ENCODE measurements at places on chromosomes 4 and X. TPM values are rescaled to one million over a fixed set of nuclear protein-coding genes. Genes with fewer than 3 reads are reported as not detected.
A peak's percentile ranks its signal among the peaks of the same experiment; 100 is the strongest.

DNA sequence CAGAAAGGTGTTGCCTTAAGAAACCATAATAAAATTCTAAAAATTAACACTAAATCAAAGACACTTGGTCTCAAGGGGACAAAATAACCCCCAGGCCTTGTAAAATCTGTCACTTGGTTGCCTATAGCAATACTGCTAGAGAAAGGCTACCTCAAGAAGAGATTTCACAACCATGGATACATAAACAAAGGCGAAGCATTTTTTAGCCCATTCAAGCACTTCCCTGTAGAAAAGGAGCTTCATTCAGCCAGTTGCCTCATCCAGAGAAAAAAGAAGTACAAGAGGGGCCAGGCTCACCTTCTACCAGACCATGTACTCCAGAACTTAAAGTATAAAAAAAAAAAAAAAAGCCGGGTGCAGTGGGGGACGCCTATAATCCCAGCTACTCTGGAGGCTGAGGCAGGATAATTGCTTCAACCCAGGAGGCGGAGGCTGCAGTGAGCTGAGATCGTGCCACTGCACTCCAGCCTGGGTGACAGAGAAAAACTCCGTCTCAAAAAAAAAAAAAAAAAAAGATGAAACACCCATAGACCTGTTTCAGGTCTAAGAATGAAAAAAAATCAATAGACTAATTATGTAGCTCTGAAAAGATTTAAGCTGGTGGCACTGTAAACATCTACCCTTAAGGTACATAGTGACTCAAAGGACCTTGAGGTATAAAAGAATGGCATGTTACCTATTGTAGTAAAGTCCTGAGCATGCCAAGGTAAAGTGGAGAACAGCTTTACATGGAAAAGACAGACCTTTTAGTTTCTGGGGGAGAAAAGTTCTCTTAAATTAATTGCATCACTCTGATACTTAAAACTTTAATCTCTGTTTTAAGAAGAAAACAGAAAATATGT, 18.0 kb downstream of the RUFY3 start:
- no peak overlapping the region for H3K4me3 ChIP-seq
- no peaks in the 10 kb centered on the region for H3K36me3 ChIP-seq
- DNase-seq = no peak
- peaks cover 28% of the 10 kb centered on the region for H3K4me1 ChIP-seq

- H3K27me3 ChIP-seq = no peaks in the 10 kb centered on the region
- no peak for DNase-seq
- peak overlapping the region; percentile 87 for H3K27ac ChIP-seq
- peaks cover 23% of the 10 kb centered on the region for H3K4me1 ChIP-seq
- H3K4me3 ChIP-seq = peak overlapping the region; percentile 57
- H3K36me3 ChIP-seq = peaks cover 2% of the 10 kb centered on the region
These were observed 15.6 kb upstream of the TMEM131L start for GRCh38 chr4:153450544-153450917.

DNA sequence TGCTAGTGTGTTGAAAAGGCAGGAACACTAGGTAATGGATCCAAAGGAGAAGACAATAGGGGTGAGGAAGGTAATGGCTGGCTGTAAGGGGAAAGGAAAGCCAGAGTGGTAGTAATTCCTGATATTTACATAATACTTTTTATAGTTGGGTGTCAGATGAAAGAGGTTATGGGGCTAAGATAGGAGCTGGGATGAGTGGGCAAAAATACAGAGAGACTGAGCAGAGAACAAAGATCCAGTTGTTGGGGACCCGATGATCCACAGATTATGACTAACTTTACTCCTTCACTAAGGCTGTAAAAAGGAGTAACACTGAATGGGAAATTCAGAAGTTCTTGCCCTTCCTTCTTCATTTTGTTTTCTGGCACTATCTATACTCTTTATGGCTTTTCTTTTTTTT, 138.2 kb downstream of the KLHL13 start:
- H3K36me3 ChIP-seq = no peaks in the 10 kb centered on the region
- H3K27me3 ChIP-seq = no peaks in the 10 kb centered on the region
- no peak overlapping the region for H3K27ac ChIP-seq
- H3K4me3 ChIP-seq = no peak overlapping the region
- H3K4me1 ChIP-seq = no peaks in the 10 kb centered on the region
- DNase-seq = no peak

DNA sequence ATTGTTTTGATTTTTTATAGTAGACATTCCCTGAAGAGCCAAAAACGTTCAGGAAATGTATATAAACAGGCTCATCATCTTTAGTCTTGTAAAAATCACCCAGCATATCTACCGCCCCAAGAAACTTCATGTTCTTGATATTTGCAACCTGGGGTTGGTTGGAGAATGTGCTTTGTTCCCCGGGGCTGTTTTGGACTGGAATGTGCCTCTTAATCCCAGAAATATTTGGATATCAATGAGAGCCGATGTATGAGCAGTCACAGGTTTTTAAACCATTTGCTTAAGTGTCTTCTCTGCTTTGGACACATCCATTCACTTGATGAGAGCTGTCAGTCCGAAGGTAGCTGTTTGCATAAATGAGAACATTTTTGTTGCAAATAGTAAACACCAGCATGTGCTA, 449.7 kb downstream of the PCDH7 start:
- H3K27ac ChIP-seq = no peak overlapping the region
- no peaks in the 10 kb centered on the region for H3K36me3 ChIP-seq
- no peak for DNase-seq

GRCh38 chrX:135625995-135626394, 87.4 kb upstream of the CT45A1 start:
- no peak overlapping the region for H3K4me3 ChIP-seq
- no peak overlapping the region for H3K27ac ChIP-seq
- H3K36me3 ChIP-seq = no peaks in the 10 kb centered on the region
- no peak for DNase-seq

CCKAR gene
- total RNA-seq = not detected

PAK3 gene
- total RNA-seq = 0.62 TPM

BEX2 gene
- 17.6 TPM for total RNA-seq

NLRP2B gene
- total RNA-seq = not detected

- no peak overlapping the region for H3K27ac ChIP-seq
- no peak for DNase-seq
- no peaks in the 10 kb centered on the region for H3K36me3 ChIP-seq
- H3K4me1 ChIP-seq = peaks cover 1% of the 10 kb centered on the region
- H3K4me3 ChIP-seq = no peak overlapping the region
- H3K27me3 ChIP-seq = no peaks in the 10 kb centered on the region
These were observed 10.9 kb upstream of the DDX3X start for GRCh38 chrX:41322821-41323603.

TMPRSS11F gene
- not detected for total RNA-seq

- DNase-seq = no peak
- H3K27me3 ChIP-seq = no peaks in the 10 kb centered on the region
- H3K4me1 ChIP-seq = no peaks in the 10 kb centered on the region
- no peaks in the 10 kb centered on the region for H3K36me3 ChIP-seq
- no peak overlapping the region for H3K27ac ChIP-seq
- no peak overlapping the region for H3K4me3 ChIP-seq
These were observed 566.5 kb upstream of the FRG1 start for GRCh38 chr4:189374176-189374575.

POU4F2 gene
- not detected for total RNA-seq

- no peak overlapping the region for H3K27ac ChIP-seq
- no peaks in the 10 kb centered on the region for H3K27me3 ChIP-seq
- H3K36me3 ChIP-seq = peaks cover 4% of the 10 kb centered on the region
- no peaks in the 10 kb centered on the region for H3K4me1 ChIP-seq
These were observed 72.2 kb downstream of the RWDD4 start for GRCh38 chr4:183586824-183587223.

GRCh38 chr4:123484291-123484926, 87.8 kb downstream of the SPRY1 start:
- no peak overlapping the region for H3K27ac ChIP-seq
- peaks cover 2% of the 10 kb centered on the region for H3K36me3 ChIP-seq
- H3K4me1 ChIP-seq = peaks cover 34% of the 10 kb centered on the region
- no peak overlapping the region for H3K4me3 ChIP-seq
- no peaks in the 10 kb centered on the region for H3K27me3 ChIP-seq

TSPAN6 gene
- total RNA-seq = 0.43 TPM

NCAPG gene
- 69.0 TPM for total RNA-seq

- no peaks in the 10 kb centered on the region for H3K36me3 ChIP-seq
- H3K27ac ChIP-seq = no peak overlapping the region
- no peak overlapping the region for H3K4me3 ChIP-seq
- no peak for DNase-seq
These were observed 36.8 kb downstream of the C4orf51 start for GRCh38 chr4:145716661-145717200.

DNA sequence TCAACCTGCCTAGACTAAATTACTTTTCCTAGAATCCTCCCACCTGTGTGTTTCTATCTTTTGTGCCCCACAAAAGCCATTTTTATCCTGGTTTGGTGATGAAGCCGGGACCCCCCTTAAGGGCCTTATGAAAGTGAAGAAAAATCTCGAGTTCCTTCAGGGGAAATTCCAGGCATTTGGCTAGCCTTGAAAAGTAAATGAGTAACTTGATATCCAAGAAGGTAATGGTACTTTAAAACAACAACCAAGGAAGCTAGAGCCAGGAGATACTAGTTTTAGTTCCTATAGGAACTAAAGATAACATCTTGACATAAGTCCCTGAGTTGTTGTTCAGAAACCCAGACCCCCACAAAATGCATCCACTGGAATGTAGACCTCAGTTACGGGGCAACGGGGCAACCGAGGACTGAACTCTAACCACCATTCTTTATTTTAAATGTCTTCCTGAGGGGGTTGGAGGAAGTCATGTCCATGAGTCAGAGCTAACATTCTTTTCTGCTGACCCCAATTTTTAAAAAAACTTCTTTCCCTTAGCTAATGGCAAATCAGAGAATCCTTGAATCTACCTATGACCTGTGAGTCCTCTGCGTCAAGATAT, 73.9 kb downstream of the VCX3A start:
- H3K4me3 ChIP-seq = no peak overlapping the region
- H3K27ac ChIP-seq = no peak overlapping the region
- no peaks in the 10 kb centered on the region for H3K4me1 ChIP-seq
- H3K36me3 ChIP-seq = no peaks in the 10 kb centered on the region
- no peak for DNase-seq

NPY2R gene
- not detected for total RNA-seq

DNA sequence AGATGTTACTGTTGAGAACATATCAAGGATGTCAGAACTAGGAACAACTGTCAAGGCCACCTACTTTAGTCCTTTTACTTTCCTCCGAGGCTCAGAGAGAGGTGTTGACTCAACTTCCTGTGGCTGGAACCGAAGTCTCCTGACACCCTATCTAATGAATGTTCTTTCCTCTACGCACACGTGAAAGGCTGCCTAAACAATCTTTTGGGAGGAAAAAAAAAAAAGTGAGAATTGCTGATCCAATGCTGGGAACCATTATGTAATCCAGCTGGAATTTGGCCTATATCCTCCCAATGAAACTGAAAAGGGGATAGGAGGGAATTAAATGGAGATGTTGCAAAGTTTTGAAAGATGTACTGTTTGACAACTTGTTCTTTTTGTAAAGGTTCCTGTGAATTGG, 8.3 kb upstream of the MAP7D3 start:
- peak overlapping the region; percentile 84 for H3K27ac ChIP-seq
- peaks cover 15% of the 10 kb centered on the region for H3K4me1 ChIP-seq
- DNase-seq = no peak
- no peaks in the 10 kb centered on the region for H3K27me3 ChIP-seq

ARL9 gene
- total RNA-seq = 0.46 TPM

DCHS2 gene
- not detected for total RNA-seq

GRCh38 chr4:139275281-139275735, 4.7 kb downstream of the MGARP start:
- no peak overlapping the region for H3K27ac ChIP-seq
- DNase-seq = no peak
- no peak overlapping the region for H3K4me3 ChIP-seq
- peaks cover 50% of the 10 kb centered on the region for H3K27me3 ChIP-seq
- no peaks in the 10 kb centered on the region for H3K36me3 ChIP-seq

- H3K4me1 ChIP-seq = peaks cover 25% of the 10 kb centered on the region
- no peak for DNase-seq
- no peaks in the 10 kb centered on the region for H3K27me3 ChIP-seq
- peaks cover 15% of the 10 kb centered on the region for H3K36me3 ChIP-seq
- H3K4me3 ChIP-seq = no peak overlapping the region
These were observed 3.6 kb upstream of the RENBP start for GRCh38 chrX:153948002-153948466.

- H3K27ac ChIP-seq = no peak overlapping the region
- no peaks in the 10 kb centered on the region for H3K27me3 ChIP-seq
- peaks cover 36% of the 10 kb centered on the region for H3K36me3 ChIP-seq
These were observed 57.4 kb downstream of the PTTG2 start for GRCh38 chr4:38017609-38018008.

DNA sequence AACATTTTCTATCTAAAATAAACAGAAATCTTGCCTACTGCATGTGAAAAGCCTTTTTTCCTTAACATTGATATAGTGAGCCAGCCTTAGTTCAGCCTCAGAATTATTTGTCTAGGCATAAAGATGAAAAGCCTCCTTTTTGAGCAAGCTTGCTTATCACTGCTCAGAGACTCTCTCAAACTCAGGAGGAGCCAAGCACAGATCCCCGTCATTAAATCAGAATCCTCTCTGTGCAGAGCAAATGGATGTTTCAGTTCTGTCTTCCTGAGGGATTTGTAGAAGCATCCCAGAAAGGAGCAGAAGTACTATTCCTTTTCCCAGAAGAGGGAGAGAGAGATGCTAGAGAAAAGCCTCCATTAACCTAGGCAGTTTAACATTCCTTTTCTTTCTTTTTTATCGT, 186.9 kb upstream of the LNX1 start:
- no peak for DNase-seq
- peaks cover 41% of the 10 kb centered on the region for H3K27me3 ChIP-seq
- H3K4me3 ChIP-seq = no peak overlapping the region

DNA sequence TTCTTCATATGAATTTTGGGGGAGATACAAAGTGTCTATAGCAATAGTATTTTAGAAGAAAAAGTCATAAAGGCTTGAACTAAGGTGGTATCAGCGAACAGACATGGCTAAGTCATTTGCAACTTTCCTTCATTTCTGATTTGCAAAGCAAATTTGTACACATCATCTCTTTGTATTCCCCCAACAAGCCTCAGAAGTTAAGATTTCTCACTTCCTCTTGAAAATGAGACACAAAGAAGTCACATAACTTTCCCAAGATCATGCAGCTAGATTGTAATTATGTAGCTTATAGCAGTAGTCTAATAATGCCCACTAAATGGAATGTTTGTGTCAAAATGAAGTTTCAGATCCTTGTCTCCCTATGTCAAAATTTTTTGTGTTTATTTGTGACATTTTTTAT, 709.8 kb upstream of the HS3ST1 start:
- H3K27me3 ChIP-seq = no peaks in the 10 kb centered on the region
- H3K4me3 ChIP-seq = no peak overlapping the region
- no peak for DNase-seq
- no peak overlapping the region for H3K27ac ChIP-seq
- no peaks in the 10 kb centered on the region for H3K4me1 ChIP-seq

NLGN3 gene
- 0.58 TPM for total RNA-seq

GRCh38 chr4:602559-602942, 22.8 kb upstream of the PDE6B start:
- peaks cover 9% of the 10 kb centered on the region for H3K4me1 ChIP-seq
- H3K27ac ChIP-seq = no peak overlapping the region
- peaks cover 39% of the 10 kb centered on the region for H3K27me3 ChIP-seq
- DNase-seq = peak; percentile 77

- H3K4me1 ChIP-seq = peaks cover 74% of the 10 kb centered on the region
- H3K36me3 ChIP-seq = peaks cover 32% of the 10 kb centered on the region
- H3K27ac ChIP-seq = peak overlapping the region; percentile 82
- no peaks in the 10 kb centered on the region for H3K27me3 ChIP-seq
- peak overlapping the region; percentile 29 for H3K4me3 ChIP-seq
These were observed 15.6 kb upstream of the ASMTL start for GRCh38 chrX:1468250-1468772.

DCAF8L2 gene
- total RNA-seq = not detected

PDLIM3 gene
- not detected for total RNA-seq

GRCh38 chr4:175540151-175540550, 271.9 kb downstream of the GPM6A start:
- no peak overlapping the region for H3K4me3 ChIP-seq
- H3K27me3 ChIP-seq = no peaks in the 10 kb centered on the region
- no peak for DNase-seq
- H3K36me3 ChIP-seq = no peaks in the 10 kb centered on the region

All from activated naive CD8-positive, alpha-beta T cell treated with anti-CD3 and anti-CD28 coated beads for 36 hours (primary cell).